ENCODE measurements at places on chromosomes 1 and 21.

DNA sequence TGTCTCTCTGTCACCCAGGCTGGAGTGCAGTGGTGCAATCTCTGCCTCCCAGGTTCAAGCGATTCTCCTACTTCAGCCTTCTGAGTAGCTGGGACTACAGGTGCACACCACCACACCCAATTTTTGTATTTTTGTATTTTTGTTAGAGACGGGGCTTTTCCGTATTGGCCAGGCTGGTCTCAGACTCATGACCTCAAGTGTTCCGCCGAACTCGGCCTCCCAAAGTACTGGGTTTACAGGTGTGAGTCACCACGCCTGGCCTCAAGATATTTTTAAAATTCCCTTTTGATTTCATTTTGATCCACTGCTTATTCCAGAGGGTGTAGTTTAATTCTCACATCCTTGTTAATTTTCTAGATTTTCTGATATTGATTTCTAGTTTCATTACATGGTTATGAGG is 3.8 kb downstream of the IFI44L start:
- DNase-seq: no peak

DNA sequence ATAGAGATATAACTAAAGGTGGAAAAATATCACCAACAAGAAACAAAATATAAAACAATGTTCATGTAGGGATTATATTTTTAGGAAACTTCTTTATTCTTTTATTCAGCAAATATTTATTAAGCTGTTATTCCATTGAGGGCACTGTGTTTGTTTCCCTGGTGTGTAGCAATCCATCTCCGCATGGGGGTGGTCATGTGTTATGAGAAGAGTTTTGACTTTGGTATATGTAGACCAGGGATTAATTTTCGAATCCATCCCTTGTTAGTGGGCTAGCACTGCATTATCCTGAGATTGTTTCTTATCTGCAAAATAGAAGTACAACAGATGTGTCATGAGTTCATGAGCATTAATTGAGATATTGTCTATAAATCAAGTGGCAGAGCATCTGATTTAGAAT is 190.2 kb upstream of the LRRC7 start:
- no peak for DNase-seq

DNA sequence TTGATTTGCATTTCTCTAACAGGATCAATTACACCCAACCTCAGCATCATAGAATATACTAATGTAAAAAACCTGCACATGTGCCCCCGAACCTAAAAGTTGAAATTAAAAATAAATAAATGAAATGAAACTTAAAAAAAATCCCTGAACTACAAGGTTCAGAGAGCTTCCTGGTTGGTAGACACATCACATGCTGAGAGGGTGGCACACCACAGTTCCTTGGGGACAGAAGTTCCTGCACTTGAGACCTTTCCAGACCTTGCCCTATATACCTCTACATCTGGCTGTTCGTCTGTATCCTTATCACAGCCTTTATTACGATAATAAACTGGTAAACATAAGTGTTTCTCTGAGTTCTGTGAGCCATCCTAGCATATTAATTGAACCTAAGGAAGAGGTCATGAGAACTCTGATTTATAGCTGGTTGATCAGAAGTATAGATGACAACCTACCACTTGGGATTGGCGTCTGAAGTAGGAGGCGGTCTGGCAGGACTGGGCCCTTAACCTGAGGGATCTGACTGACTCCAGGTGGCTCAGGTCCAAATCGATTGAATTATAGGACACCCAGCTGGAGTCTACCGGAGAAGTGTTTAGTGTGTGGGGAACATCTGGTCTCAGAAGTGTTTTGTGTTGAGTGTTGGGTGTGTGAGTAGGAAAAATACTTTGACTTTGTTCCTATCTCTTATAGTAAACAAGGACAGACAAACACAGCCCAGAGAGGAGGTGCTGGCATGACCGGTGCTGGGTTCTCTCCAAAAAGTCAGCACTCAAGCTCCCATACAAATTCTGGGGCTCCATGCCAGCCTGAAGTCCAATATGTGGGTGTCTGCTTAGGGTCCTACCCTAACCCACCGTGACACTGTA is 19.0 kb downstream of the C1orf115 start:
- DNase-seq: peak; percentile 70

DNA sequence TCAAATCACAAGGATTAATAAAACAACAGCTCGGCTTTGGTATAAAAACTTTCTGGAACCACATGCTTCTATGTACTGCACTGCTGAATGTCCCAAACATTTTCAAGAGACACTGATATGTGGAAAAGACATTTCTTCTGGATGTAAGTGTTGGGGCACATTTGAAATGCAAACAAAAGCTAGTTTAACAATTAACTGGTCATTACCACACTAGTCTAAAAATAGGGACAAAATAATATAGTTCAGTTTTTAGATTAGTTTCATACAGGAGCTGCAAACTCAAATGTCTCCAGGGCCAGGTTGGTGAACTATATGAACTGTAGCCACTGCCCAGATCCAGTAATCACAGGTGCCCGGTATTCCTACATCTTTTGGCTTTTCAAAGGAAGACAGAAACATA is 3.2 kb downstream of the IL23R start:
- no peak for DNase-seq

Measured in Peyer's patch (tissue), 4 donors.